Activated naive CD4-positive, alpha-beta T cell treated with anti-CD3 and anti-CD28 coated beads, Interleukin-2, amount 10 ng/mL, durations not matched to agents 7 days and 5 days (primary cell): ENCODE measurements at places on chromosomes 11 and 22.

- no peak for DNase-seq
Observed at GRCh38 chr11:63480039-63480438, 10.9 kb downstream of the PLAAT5 start.

GRCh38 chr11:61153593-61154095 lies 7.6 kb downstream of the VPS37C start:
- no peak for DNase-seq

GRCh38 chr11:70305501-70305900 lies 35.0 kb downstream of the PPFIA1 start:
- no peak for DNase-seq

DNA sequence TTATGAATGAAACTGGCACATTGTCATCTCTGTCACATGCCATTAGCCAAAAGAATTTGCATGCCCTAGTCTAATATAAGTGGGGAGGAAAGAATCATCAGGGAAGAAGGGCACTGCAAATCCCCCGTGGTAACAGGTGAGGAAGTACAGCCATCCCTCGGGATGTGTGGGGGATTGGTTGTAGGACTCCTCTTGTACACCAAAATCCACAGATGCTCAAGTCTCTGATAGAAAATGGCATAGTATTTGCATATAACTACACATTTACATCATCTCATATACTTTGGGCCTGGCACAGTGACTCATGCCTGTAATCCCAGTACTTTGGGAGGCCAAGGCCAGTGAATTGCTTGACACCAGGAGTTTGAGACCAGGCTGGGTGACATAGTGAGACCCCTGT lies 109.7 kb downstream of the HIPK3 start:
- DNase-seq = no peak

DNA sequence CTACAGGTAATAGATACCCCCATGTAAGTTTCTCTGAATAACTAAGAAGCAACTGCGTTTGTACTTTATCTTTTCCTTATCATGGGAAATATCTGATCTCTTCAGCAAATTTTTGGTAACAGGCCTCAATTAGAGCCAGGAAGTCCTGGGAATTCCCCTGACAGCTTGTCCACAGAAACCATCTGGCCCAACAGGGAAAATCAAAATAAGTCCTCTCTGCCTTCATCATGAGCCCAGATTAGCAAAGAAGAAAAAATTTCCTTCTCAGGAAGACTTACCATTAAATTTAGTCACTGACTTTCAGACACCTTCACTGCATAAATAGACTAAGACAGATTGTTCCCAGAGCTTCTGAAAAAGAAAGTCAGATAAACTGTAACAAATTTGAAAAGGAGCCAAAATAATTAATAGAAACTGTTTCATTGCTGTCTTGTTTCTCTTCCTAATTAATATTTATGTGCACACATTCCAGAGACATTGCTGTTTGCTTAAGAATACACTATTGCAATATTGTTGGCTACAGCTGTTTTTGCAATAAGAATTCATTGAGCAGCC lies 278.1 kb upstream of the FAT3 start:
- no peak for DNase-seq
